ENCODE measurements at places on chromosomes 12 and 14.

- DNase-seq, result peak; percentile 24
Measured at GRCh38 chr14:68663385-68664076, 129.3 kb downstream of the ZFP36L1 start.

DNA sequence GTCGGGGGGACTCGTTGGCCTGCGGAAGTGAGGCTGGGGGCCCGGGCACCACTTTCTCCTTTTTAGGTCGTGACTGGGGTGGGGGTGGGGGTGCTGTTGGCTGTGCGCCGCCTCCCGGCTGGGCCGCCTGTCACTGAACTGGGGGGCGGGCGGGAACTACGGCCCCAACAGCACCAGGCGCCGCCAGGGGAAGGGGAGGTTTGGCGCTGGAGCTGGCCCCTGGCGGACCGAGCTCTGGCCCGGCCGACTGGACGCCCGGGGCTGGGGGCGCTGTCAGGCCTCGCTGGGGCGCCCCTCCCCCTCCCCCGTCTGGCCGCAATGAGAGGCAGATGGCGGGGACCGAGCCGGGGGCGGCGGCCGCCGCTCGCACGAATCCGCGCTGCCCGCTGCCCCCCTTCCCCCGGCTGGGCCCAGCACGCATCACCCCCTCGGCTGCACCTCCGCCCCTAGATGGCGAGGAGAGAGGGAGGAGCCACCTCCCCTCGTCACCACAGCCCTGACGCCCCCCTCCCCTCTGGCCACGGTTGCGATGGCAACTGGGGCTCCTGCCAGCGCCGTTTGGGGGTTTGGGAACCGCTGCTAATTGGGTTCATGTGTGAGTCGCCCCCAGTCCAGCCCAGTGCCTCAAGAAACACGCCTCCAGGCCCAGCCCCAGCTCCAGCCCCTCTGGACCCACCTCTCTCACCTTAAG lies 723 bp downstream of the NFATC4 start:
- peak; percentile 16 for DNase-seq

GRCh38 chr14:60188115-60188514 lies 22.9 kb upstream of the DHRS7 start:
- no peak for DNase-seq

GRCh38 chr12:21942377-21942703 lies 1.1 kb upstream of the ABCC9 start:
- no peak for DNase-seq

DNA sequence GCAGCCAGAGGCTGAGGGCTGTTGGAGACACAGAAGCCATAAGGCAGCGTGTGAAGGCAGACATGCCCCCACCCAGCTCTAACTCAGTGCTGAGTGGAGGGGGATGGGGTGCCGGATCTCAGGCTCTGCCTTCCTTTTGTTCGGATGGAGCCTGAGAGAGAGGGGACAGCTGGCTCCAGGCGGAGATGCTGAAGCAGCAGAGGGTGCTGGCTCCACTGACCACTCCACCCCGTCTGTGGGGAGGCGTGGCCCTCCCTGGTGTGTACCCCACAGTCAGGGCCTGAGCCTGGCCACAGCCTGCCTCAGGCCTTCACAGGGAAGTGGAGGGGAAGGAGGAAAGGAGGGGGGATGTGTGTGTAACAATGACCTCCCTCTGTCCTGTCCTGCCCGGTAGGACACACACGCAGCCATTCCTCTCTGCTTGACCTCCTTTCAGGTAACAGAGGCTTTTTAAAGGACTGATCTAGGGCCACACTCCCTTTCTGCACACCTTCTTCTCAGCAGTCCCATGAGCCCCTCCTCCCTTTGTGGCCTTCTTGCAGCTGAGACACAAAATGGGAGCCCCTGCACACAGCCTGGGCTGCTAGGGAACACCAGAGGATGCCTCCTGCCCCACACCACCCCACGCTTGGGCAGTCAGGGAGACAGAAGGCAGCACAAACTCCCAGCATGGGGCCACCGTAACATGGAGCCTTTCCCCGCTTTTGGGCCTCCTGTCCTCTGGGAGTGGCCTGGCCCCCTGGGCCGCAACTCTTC lies 9.6 kb upstream of the ENDOU start:
- no peak for DNase-seq

GRCh38 chr12:119468296-119468695 lies 125.3 kb upstream of the TMEM233 start:
- no peak for DNase-seq

GRCh38 chr12:115245020-115245419 lies 561.0 kb upstream of the TBX3 start:
- DNase-seq, result no peak

DNA sequence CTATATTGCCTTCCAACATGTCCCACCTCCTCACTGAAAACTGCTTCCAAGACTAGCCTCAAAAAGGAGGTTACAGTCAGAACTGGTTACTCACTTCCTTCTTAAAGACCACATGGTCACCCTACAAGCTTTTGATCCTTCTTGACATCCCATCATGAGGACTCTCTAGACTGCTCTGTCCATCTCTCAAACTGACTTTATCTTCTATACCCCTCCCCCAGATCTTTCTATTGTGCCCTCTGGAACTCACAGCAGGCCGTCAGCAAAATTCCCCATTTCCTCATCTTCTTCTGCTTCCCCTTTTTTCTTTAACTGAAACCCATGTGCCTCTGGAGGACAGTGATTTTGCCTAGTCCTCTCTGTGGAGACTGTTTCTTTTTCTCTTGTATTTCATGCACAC lies 18.1 kb upstream of the IGF1 start:
- no peak for DNase-seq
